H9 (cell line): ENCODE measurements at places on chromosomes 6 and 20.

DNA sequence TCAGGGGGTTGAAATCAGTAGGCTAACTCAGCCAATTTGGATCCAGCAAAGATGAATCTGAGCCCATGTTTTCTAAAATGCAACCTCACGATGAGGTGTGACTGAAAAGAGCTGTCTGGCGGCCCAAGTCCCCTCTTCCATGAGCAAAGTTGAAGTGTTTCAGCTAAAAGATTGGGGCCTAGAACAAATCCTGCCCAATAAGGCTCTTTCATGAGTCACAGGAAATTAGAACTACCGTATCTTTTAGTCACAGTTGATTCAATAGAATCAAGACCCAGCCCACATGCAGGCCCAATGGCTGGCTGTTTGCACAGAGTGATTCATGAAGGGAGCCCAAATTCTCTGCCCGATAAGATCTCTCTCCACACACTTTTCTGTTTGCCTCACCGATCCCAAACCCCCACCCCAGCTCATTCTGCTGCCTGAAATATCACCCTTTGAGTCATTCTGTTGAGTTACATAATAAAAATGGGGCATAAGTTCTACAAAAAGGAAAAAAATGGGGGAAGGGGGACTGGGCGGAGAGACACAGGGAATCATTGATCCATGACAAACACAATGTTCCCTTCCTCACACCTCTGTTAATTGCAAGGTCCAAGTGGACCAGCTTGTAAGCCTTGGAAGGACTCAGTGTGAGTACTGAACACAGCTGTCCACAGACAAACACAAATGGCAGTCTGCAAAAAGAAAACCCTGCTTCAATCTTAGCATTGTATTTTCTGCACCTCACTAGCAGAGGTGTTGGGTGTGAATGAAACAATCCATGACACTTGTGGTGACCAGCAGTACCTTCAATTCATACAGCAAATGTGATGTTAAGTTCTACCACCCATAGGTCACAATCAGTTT is 13.8 kb downstream of the FOXQ1 start:
- DNase-seq = no peak

GRCh38 chr6:39370390-39370789 is 47.9 kb upstream of the KCNK16 start:
- no peak for DNase-seq

DNA sequence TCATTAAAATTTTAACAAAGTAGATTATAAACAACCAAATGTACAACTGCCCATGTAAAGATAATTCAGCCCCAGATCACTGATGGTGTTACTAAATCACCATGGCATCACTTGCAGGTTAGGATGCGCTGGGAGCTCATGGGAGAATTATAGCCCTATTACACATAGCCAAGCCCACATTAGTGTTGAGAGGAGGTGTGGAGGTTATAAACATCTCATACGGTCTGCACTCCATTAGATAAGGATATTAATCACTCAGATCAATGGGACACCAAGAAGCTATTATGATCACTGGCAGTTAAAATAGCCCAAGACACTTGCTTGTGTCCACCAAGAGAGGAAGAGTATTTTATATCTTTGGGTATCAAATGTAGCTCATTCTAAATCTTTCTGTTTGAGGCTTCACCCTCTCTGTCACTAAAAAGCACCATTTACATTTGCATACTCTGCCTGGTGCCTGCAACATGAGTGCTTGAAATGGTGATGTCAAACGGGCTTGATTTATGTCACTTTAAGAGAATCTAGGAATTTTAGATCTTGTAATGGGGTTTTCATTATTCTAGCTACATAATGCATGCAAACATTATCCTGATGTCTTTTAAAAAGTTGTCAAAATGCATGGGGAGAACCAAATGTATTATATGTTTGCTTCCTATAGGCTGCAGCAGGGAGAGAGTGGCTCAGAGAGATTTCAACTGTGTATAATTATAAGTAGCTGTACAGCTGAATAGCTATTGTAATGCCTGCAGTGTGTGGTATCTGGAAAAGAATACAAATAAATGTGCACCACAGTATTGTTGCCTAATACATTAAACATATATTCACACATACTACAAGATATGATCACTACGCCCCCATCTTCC is 654.1 kb upstream of the MARCKS start:
- DNase-seq = no peak

GRCh38 chr6:116434056-116434725 is 27.0 kb upstream of the CALHM6 start:
- DNase-seq = no peak

DNA sequence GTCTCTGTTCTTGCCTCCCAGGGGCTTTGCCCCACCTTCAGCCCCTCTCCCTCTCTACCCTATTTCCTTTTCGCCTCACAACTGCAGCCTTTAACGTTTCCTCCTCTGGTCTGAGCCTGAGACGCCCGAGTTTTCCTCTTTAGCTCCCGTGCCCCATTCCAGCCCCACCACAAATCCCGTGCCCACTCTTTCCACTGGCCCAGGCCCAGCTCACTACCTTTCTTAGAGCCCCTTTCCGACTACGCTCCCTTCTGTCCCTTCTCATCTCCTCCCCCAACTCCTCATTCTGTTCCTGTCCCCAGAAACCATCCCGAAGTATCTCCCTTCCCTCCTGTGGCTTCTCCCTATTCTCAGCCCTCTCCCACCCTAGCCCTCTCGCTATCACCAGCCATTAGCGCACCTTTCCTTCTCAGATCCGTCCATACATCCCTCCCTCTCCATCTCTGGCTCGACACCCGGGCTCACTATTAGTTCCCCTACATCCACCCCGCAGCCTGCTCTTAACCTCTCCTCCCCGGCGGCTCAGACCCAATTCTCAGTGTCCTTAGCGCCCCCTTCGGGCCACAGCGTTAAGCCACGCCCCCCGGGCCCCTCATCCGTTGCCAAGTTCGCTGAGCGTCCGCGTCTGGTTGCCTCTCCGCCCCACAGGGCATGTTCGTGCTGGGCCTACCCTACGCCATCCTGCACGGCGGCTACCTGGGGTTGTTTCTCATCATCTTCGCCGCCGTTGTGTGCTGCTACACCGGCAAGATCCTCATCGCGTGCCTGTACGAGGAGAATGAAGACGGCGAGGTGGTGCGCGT is 2.7 kb downstream of the SLC32A1 start:
- DNase-seq = peak; percentile 97

- DNase-seq = no peak
Measured at GRCh38 chr20:29790510-29790909, 1467.0 kb upstream of the DEFB115 start.

DNA sequence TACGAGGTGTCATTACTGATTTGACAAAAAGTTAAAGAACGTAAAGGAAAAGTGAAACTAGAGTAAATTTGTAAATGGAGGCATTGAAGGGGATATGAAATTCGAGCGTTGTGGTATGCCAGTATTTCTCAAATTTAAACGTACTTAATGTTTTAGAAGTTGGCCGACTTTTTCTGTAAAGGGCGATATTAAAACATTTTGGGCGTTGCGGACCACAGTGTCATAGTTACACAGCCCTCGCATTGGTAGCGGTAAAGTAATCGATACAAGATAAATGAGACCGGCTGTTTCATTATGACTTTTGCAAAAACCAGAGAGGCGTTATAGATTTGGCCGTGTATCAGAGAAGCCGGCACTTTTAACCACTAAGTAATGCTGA is 39.6 kb downstream of the OR2B2 start:
- no peak for DNase-seq

GRCh38 chr6:155635416-155635815 is 179.8 kb upstream of the NOX3 start:
- DNase-seq = no peak
